AG04450 (cell line): ENCODE measurements at places on chromosomes 7 and 10.

GRCh38 chr10:69465457-69466157 is 14.3 kb downstream of the TSPAN15 start:
- DNase-seq = no peak

GRCh38 chr10:91389636-91390512 is 20.3 kb upstream of the HECTD2 start:
- DNase-seq = no peak

DNA sequence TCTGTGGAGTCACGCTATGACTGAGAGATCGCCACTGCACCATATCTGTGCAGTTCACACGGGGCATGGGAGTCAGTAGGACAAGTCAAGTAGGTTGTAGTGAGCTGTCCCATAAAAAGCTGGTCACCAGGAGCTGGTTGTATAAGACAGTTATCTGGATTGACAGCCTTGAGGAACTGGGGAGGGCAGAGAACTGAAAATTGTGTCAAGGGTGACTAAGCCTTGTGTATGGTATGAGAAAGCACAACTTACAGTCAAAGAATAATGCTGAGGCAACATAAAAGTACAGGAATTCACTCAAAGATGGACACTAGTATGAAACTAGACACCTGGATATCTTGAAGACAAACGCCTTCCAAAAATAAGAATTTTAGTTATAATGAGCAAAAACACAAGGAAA is 564.9 kb downstream of the POM121L12 start:
- no peak for DNase-seq

GRCh38 chr10:125514206-125515162 is 168.5 kb downstream of the TEX36 start:
- DNase-seq = no peak

DNA sequence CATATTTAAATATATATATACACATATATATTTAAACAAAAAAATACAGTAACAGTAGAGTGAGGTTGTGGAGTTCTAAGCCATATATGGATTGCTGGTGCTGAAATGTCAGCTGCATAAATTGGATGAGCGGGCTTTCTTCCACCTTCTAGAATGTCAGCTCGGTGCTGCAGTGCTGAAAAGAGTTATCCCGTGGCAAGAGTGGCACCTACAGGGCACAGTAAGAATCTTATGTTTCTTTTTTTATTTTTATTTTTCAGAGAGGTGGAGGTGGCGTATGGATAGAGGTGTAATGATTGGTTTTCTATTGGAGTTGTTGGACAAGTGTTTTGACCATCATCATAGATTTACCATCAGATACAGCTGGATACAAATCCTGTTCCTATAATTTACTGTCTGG is 86.2 kb upstream of the DYNC1I1 start:
- DNase-seq = peak; percentile 11

DNA sequence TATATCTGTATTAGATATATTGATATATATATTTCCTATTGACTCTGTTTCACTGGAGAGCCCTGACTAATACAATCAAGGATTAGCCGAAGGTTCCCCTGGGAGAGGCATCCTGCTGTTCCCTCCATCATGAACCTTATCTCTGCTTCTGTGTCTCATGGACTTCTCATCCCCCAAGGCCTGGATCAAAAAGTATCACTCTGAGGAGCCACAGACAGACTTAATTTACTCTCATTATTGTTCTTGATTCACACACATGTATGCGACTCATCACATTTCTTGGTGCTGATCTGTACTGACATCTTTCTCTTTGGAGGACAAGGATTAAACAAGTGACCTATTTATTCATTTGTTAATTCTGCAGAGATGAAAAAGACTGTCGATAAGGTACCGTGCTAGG is 550.2 kb downstream of the KCNMA1 start:
- no peak for DNase-seq

- no peak for DNase-seq
Observed at GRCh38 chr7:54111814-54112511, 430.2 kb upstream of the VSTM2A start.

DNA sequence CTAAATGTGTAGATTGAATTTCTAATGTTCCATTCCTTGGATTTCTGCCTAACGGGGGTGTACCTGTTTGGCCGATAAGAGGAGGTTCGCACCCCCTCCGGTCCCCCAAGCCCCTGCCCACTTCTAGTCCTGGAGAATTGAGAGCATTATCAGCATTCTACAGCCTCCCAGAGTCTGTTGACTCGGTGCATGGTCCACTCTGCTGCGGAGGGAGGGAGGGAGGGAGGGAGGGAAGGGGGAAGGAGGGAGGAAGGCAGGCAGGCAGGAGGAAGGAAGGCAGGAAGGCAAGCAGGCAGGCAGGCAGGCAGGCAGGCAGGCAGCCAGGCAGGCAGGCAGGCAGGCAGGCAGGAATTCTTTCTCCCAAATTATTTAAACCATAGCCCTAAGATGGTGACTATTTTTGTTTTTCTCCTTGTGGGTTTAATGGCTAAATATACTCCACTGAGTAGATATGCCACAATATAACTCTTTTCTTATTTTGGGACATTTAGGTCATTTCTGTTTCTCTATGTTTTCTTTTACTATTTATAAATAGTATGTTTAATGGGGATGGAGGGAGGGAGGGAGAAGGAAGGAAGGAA is 69.5 kb upstream of the CHST15 start:
- DNase-seq = no peak

- DNase-seq = no peak
Observed at GRCh38 chr7:7988706-7989105, 20.1 kb downstream of the GLCCI1 start.

DNA sequence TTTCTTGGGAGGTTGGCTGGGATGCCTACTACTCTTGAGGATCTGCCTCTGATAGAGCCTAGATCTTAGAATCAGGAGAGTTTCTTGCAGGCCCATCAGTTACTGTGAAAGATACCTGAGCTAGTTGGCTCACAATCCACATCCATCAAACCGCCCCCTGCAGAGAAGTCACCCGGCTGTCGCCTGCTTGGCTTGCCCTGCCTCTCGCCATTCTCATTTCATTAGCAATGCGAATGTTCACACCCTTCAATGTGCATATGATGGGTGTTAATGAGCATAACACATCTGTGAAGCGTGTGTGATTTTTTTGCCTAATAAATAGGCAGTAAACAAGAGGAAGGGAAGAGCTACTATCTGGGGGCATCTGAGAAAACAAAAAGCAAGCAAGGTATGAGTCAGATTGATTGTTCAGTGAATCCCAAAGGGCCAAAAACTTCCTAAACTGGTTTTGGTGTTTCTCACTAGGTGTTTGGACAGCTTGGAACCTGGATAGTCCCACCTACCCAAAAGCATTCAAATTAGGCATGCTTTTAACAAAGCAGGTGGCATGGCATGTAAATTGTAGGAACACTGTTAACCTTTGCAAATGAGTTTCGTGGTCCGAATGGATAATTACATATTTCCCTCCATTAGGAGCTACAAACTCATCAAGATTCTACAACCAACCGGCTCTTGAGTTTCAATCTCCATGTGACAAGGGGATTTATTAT is 272.3 kb upstream of the C7orf33 start:
- DNase-seq = no peak

GRCh38 chr10:1604246-1604645 is 133.1 kb downstream of the ADARB2 start:
- DNase-seq = no peak

DNA sequence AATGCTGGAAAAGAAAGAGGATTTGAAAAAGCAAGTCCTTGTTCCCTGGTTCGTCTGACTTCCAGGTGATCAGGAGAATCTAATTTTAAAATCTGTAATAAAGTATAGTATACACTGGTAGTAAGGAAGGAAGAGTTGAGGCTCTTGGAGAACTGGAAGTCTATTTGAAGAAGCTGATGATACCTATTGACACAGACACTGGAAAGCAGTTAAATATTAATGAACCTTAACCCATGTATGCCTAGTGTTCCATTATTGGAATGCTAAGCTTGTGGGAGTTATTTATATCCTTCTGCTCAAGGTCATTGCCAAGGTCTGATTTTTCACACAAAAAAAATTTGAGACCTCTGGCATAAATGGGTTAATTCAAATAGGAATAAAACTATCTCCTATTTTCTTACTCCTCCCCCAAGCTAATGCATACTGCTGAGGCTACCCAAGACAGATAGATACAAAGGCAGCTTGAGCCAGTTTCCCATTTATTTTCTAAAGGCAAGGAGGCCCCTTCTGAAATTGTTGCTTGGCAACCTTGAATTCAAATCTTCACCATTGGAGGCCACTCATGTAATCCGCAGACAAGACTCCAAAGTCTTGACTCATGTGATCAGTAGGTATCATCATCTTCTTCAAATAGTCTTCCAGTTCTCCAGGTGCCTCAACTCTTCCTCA is 110.2 kb downstream of the FZD1 start:
- no peak for DNase-seq

DNA sequence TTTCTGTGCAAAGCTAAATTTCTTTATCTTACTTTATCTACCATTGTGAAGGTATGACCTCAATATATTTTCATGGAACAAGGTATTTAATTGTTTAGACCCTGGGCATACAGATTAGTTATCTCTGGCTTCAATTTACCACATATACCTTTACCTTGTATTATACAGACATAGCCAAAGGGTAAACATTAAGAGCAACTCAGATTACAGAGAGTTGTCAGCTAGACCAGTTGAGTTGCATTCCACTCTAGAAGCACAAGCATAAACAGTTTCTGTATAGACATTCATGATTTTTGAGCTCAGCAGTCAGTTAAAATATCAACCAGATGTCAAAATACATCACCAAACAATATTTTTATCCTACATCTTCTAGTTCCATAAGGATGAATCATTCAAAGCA is 857.3 kb upstream of the ZWINT start:
- DNase-seq = no peak

GRCh38 chr10:97494151-97494550 is 4.1 kb downstream of the MMS19 start:
- no peak for DNase-seq

GRCh38 chr7:874031-874749 is 2.2 kb upstream of the GET4 start:
- DNase-seq = no peak

GRCh38 chr7:23918856-23919255 is 208.8 kb downstream of the STK31 start:
- DNase-seq = no peak

DNA sequence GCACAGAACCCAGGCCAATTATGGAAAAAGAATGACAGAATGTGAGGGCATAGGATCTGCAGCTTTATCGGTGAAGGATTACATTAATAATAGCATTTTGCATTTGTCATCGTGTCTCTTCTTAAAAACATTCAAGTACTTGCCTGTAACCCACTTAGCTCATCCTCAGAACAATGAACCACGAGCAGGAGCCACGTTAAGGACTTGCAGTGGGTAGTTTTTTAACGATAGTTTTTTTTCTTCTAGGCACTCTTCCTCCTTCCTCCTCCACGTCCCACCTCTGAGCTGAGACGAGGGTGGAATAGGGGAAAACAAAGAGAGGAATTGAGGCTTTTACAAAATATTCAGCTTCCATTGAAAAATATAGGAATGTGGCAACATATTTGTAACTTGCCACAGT is 27.1 kb downstream of the CDHR3 start:
- DNase-seq = no peak

DNA sequence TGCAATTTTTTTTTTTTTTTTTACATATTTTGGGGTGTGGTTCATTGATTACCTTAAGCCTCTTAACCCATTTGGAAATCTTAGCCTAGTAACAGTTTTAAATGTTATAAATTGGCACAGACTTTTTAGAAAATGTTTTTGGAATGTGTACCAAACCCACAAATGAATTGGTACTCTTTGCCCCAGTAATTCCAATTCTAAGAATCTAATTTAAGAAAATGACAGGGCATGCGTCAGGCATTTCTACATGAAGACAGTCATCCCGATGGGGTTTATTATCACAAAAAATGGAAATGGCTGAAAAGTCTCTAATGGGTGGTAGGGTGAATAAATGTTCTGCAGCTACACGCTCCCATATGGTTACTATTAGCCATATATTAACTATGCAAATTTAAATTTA is 54.9 kb downstream of the ITIH5 start:
- DNase-seq = no peak

GRCh38 chr10:93337309-93337721 is 144.8 kb downstream of the MYOF start:
- no peak for DNase-seq

DNA sequence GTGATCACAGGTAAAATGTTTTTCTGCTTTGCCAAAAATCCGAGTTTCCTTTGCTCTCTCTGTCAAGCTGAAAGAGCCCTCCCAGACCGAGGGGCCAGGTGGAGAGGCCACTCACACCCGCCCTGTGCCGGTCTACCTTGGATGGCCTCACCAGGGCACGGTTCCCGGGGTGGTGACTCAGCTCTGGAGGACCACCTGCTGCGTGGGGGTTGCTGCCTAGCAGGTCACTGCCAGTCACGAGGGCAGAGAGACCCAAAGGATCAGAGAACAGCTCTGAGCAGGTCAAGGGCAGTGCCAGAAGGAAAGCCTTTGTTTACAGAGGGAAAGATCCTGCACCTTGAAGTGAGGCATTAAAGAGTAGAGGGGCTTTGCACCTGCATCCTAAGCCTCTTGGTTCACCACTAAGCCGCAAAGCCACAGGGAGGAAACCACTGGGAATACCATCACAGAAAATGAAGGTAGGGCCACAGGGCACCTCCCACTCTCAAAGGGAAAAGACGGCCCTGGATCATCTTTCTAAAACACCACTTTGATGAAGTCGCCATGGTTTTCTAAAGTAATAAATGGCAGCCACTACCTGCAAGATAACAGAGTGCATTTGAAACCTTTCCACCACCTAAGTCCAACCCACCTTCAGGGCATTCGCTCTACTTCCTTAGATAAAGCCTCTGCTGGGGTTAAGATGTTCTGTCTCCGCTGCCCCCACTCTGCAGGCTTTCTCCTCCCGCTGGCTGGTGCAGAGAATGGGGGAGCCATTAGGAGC is 160.3 kb upstream of the KLF14 start:
- no peak for DNase-seq
